ENCODE measurements at places on chromosomes 2 and 18. TPM values are rescaled to one million over a fixed set of nuclear protein-coding genes. Genes with fewer than 3 reads are reported as not detected.

SALL3 gene
- total RNA-seq: 0.36 TPM

GPR148 gene
- not detected for total RNA-seq

FZD7 gene
- 126 TPM for total RNA-seq

TNS1 gene
- 130 TPM for total RNA-seq

GKN1 gene
- not detected for total RNA-seq

VWA3B gene
- not detected for total RNA-seq

STK39 gene
- total RNA-seq: 18.7 TPM

INHA gene
- 3.6 TPM for total RNA-seq

AFF3 gene
- total RNA-seq: 14.4 TPM

PTPRM gene
- total RNA-seq: 72.7 TPM

DNA sequence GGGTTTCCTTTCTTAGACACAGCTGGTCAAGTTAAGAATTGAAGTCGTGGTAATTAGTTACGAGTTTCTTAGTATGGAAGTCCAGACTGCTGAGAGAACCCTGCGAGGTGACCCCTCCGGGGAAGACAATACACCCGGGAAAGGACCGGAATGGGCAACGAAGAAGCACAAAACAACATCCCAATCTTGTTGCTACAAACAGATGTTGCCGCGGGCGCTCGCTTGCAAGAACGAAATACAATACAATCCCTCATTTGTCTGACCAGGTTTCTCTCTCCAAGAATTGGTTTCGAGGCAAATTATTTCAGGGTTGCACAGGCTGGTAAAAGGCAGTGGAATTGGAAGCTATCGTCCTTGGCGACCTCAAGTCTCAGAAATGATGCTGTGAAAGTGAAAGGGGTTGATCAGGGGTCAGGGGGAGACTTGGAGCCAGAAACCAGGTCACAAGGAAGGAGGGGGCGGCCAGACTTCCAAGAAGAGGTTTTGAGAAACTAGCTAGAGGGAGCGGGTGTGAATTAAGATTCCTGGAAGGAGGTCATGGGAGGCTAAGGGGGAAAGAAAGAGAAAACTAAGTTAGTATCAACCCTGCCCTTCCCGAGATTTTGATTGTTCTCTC lies 401.9 kb downstream of the HRH4 start:
- H3K36me3 ChIP-seq: no peaks in the 10 kb centered on the region
- no peak for DNase-seq
- no peak overlapping the region for H3K4me3 ChIP-seq
- H3K4me1 ChIP-seq: no peaks in the 10 kb centered on the region
- no peak overlapping the region for H3K27ac ChIP-seq
- peaks cover 9% of the 10 kb centered on the region for H3K27me3 ChIP-seq

DNA sequence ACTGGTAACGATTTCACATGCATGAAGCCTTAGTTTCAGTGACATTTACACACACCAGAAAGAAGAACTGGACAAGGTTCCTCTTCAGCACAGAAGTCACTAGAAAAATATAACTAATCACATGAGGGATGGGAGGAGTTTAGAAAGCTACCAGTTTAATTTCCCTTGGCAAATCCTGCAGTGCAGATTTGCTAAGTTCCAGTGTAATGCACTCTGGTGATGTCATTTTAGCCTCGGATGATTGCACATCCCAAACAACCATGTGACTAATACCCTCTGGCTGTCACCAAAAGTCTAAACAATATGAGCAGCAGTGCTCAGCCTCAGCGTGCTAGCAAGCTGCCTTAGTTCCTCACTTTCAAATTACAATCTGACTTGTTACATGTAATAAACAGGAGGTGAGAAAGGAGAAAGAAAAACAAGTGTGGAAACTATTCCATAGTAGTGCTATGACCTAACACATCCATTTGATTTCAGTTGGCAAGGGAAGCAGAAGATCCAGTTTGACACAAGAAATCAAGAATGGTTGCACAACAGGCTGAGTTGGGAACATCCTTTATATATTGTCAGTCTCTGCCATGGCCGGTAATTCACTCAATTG lies 35.3 kb upstream of the PPP1CB start:
- H3K4me1 ChIP-seq: peaks cover 26% of the 10 kb centered on the region
- H3K36me3 ChIP-seq: no peaks in the 10 kb centered on the region
- no peak overlapping the region for H3K4me3 ChIP-seq
- no peak for DNase-seq
- H3K27ac ChIP-seq: peak overlapping the region; percentile 98
- no peaks in the 10 kb centered on the region for H3K27me3 ChIP-seq

DNA sequence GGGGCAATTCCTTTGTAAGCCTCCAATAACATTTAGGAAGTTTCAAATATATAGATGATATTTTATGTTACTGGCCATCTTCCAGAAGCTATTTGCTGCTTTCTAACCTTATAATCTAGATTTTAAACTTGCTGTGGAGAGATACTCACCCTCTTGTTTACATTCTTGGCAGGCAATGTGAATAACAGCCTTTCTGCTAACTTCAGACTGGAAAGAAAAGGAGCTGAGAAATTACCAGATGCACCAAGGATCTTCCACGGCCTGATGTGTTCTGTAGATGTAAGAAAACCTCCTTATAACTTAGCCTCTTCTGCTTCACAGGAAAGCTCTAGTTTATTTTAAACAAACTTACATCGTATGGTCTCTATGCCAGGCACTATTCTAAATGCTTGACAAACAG lies 16.7 kb downstream of the REG1B start:
- no peak for DNase-seq
- H3K4me1 ChIP-seq: no peaks in the 10 kb centered on the region
- H3K4me3 ChIP-seq: no peak overlapping the region
- H3K27ac ChIP-seq: no peak overlapping the region
- no peaks in the 10 kb centered on the region for H3K36me3 ChIP-seq

GRCh38 chr2:52079602-52080001 lies 1047.7 kb upstream of the NRXN1 start:
- no peak overlapping the region for H3K4me3 ChIP-seq
- H3K27ac ChIP-seq: no peak overlapping the region
- DNase-seq: no peak
- H3K36me3 ChIP-seq: no peaks in the 10 kb centered on the region
- H3K27me3 ChIP-seq: no peaks in the 10 kb centered on the region

DNA sequence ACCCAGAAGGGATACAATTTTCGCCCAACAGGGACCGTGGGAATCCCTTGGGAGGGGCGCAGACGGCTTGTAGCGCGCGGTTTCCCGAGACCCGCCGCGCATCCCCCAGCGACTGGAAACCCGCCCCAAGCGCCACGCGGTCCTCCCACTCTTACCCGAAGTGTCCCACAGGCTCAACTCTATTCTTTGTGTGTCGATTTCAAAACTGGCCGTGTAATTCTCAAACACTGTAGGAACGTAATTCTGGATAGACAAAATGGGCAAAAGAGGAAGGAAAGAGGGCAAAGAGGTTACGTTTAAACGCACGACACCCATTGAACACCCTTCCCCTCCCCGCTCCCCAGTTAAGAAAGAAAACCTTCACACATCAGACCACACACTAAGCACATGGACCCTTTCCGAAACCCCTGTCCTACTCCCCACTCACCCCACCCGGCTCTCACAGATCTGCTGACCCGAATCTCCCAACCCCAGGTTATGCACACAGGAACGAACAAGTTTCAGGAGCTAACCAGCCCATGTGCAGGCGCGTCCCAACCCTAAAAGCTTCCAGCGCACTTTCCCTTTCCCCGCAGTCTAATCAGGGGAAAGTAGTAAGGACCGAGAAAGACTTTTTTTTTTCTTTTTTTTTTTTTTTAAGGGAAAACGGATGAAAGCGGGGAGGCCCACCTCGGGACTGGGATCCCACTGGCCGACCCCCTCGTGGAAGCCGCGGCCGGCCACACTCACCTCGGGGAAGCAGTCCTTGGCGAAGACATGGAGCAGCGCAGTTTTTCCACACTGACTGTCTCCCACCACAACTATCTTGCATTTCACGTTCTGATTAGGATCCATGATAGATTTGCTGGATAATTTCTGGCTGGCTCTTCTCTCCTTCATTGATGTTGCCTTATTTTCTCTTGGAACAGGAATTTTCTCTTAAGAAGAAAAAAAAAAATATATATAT lies 655 bp downstream of the RND3 start:
- H3K4me1 ChIP-seq: peaks cover 32% of the 10 kb centered on the region
- peak overlapping the region; percentile 96 for H3K4me3 ChIP-seq
- H3K27me3 ChIP-seq: no peaks in the 10 kb centered on the region
- H3K36me3 ChIP-seq: no peaks in the 10 kb centered on the region

DNA sequence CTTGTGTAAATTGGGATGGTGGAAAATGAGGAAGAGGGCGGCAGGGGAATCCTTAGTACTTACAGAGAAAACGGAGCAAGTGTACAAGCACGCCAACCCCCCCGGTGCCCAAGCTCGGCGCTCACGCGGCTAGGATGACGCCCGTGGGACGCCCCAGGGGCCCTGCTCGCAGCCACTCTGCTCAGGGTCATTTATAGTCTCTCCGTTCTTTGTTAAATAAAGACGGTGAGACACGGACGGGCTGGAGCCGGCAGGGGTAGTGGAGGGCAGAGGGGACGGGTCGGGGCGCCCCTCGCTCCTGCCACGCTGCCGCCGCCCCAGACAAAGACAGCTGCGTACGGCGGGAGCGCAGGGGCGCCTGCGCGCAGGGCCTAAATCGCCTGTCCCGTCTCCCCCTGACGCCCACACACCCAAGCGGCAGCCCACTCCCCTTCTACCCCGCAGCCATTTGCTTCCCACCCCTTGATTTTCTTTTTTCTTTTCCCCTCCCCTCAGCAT lies 37.8 kb downstream of the PCBP1 start:
- H3K4me3 ChIP-seq: peak overlapping the region; percentile 88
- H3K27me3 ChIP-seq: no peaks in the 10 kb centered on the region
- H3K27ac ChIP-seq: peak overlapping the region; percentile 100
- H3K36me3 ChIP-seq: no peaks in the 10 kb centered on the region
- H3K4me1 ChIP-seq: peaks cover 49% of the 10 kb centered on the region

- H3K27me3 ChIP-seq: peaks cover 22% of the 10 kb centered on the region
- no peak overlapping the region for H3K27ac ChIP-seq
- H3K36me3 ChIP-seq: no peaks in the 10 kb centered on the region
- no peak for DNase-seq
- H3K4me1 ChIP-seq: no peaks in the 10 kb centered on the region
These were observed 418.0 kb downstream of the LRATD1 start for GRCh38 chr2:15050483-15050882.

DNA sequence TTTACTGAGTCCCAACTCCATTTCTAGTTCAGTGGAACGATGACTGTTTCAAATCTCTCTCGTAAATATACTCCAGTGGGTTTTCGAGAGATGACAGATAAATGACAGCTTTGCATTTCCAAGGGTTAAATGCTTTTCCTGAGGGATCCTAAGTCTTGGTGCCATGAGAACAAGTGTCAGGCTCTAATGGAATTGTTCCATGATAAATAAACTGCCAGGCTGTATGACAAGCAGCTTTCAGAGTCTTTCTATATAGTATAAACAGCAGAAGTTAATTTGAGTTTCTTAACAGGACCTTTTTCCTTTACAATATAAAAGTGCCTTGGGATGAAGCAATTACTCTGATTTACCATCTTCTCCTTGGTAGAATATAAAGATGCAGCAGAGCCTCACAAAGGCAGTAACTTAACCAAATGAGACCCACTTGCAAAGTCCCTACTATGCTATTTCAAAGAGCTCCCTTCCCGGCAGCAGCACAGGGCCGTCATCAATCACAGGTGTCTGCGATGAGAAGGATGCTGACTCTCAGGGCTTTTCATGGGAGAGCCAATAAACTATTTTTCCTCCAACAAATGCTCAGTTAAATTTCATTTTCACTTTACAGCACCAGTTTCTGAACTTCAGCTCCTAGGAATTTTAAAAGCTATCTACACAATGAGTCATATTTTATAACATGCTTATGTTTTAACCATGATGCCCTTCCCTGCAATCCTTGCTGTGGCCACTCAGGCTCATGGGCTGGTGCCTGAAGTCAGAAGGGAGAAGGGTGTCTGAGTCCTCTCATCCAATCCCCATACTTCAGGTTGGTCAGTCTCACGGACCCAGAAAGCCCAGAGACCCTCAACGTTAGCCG lies 123.8 kb downstream of the AFF3 start:
- no peaks in the 10 kb centered on the region for H3K4me1 ChIP-seq
- DNase-seq: no peak
- H3K4me3 ChIP-seq: no peak overlapping the region
- peaks cover 41% of the 10 kb centered on the region for H3K27me3 ChIP-seq
- no peaks in the 10 kb centered on the region for H3K36me3 ChIP-seq

- H3K4me3 ChIP-seq: no peak overlapping the region
- H3K27me3 ChIP-seq: peaks cover 39% of the 10 kb centered on the region
- H3K36me3 ChIP-seq: no peaks in the 10 kb centered on the region
- DNase-seq: no peak
- H3K4me1 ChIP-seq: peaks cover 4% of the 10 kb centered on the region
- H3K27ac ChIP-seq: no peak overlapping the region
These were observed 35.1 kb downstream of the TMEM18 start for GRCh38 chr2:641872-642815.

DNA sequence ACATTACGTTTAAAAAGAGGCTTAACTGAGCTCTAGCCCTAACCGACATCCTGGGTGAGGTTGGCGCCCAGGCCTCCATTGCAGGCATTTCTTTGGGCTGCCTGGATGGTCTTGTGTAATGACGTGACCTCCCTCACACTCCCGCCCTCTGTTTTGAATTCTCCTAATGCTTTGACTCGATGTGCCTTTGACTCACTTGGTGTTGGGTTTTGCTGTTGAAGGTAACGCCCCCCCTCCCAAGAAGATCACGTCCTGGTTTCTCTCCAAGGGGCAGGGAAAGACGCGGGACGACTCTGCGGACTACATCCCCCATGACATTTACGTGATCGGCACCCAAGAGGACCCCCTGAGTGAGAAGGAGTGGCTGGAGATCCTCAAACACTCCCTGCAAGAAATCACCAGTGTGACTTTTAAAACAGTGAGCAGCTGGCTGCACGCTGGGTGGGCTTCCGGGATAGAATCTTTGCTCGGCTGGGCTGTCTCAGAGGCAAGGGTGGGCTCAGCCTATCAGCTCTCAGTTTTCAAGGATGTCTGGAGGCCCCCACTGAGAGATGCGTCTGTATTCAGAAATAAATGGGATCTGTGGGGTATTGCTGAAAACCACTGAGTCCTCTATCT lies 87.9 kb upstream of the ATG16L1 start:
- no peaks in the 10 kb centered on the region for H3K27me3 ChIP-seq
- H3K4me3 ChIP-seq: no peak overlapping the region
- no peak for DNase-seq
- H3K27ac ChIP-seq: no peak overlapping the region
- H3K36me3 ChIP-seq: no peaks in the 10 kb centered on the region

DNA sequence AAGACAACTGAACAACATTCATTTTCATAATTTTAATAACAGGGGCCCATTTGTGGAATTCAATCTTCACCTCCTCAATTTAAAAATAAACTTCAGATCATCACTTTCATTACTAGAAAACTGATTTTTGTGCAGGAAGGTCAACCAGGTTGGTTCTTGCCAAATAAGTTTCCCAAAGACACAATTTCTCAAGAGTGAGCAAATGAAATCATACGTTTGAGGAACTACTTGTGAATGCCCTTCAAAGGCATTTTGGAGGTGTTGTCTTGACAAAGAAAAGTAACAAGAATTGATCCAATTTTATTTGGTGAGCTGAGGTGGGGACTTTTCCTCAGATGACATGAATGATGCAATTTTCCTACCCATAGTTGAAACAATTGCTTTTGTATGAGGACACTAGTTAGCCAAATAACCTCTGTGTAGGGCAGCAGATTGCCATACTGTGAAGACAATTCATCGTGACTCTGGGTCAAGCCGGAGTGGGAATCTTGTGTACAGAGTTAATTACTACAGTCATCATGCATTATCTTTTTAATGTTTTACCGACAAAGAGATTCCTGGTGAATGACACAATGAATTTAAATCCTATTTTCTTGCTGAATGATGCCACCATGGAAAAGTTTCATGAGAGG lies 121.8 kb downstream of the TGFA start:
- no peak overlapping the region for H3K4me3 ChIP-seq
- peaks cover 23% of the 10 kb centered on the region for H3K27me3 ChIP-seq
- no peaks in the 10 kb centered on the region for H3K36me3 ChIP-seq
- DNase-seq: no peak
- H3K27ac ChIP-seq: no peak overlapping the region
- H3K4me1 ChIP-seq: no peaks in the 10 kb centered on the region

Measured in mesothelial cell of epicardium (in vitro differentiated cells).